Kasumi-1 (cell line): ENCODE measurements at places on chromosomes 5 and 9.

- no peak for DNase-seq
Measured at GRCh38 chr5:96476654-96477053, 43.6 kb upstream of the PCSK1 start.

DNA sequence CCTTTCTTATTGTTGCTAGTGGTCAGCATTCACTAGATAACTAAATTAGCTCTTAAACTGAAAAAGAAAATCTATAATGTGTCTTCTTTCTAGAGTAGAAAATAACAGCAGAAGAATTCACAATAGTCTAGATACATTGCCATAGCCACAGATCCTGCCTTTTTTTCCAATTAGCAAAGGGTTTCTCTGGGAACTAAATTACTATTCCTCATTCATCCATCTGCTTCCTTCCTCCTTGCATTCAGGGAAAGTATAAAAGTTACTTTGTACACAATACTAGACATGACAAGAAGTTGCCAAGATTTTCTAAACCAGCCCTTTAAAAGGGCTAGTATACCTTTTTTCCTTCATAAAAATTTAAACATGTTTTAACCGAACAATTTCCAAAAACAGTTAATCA lies 21.2 kb upstream of the WDR41 start:
- DNase-seq, result no peak

DNA sequence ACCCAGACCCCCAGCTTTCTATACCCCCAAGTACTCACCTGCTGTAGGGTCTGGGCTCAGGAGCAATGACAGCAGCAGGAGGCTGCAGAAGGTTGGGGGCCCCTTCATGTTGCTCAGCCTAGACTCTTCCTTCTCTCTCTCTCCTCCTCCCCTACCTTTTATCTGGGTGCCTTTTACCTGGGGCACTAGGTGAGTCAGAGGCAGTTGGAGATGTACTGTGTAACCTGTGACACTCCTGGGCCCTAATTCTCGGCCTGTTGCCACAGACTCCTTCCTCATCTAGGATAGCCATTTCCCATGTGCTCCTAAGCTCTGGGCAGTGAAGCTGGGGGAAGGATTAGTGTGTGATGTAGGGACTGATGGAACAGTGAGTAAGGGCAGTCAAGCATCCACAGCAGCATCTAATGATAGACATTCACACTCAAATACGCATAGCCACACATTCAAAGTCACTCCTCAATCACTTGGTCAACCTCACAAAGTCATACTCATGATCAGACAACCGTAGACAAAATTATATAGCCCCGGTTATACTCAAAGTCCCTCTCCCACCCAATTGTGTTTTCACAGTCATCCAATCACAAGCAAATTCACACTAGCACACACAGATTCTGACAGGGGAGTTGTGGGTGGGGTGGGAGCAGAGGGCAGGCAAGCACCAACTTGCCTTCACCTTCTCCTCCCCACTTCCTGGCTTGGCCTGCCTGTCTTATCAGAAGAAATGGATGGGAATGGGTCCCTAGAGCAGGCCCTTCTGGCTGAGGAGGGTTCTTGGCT lies at the start of gene CCL27:
CCL27 (minus strand) TSS at position 132 of the 777 bp plus-strand sequence; CDS start at position 108, 24 bp downstream.
- no peak for DNase-seq

DNA sequence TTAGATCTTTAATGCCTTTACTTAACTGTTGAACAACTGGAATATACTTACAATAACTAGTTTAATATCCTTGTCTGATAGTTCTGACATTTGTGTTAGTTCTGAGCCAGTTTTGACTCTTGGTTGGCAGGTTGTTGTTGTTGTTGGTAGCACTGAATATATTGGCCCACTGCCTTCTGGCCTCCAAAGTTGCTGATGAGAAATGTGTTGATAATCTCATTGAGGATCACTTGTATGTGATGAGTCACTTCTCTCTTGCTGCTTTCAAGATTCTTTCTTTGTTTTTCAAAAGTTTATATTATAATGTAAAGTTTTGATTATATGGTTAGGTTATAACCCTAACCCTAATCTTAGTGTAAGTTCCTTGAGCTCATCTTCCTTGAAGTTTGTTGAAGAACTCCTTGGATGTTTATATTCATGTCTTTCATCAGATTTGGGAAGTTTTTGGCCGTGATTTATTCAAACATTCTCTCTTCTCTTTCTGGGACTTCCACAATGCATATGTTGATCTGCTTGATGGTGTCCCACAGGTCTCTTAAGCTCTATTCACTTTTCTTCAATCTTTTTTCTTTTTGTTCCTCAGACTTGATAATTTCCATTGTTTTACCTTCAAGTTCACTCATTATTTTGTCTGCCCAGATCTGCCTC lies 149.7 kb downstream of the FGF18 start:
- no peak for DNase-seq

- no peak for DNase-seq
Measured at GRCh38 chr5:1983919-1984695, 101.4 kb upstream of the IRX4 start.

DNA sequence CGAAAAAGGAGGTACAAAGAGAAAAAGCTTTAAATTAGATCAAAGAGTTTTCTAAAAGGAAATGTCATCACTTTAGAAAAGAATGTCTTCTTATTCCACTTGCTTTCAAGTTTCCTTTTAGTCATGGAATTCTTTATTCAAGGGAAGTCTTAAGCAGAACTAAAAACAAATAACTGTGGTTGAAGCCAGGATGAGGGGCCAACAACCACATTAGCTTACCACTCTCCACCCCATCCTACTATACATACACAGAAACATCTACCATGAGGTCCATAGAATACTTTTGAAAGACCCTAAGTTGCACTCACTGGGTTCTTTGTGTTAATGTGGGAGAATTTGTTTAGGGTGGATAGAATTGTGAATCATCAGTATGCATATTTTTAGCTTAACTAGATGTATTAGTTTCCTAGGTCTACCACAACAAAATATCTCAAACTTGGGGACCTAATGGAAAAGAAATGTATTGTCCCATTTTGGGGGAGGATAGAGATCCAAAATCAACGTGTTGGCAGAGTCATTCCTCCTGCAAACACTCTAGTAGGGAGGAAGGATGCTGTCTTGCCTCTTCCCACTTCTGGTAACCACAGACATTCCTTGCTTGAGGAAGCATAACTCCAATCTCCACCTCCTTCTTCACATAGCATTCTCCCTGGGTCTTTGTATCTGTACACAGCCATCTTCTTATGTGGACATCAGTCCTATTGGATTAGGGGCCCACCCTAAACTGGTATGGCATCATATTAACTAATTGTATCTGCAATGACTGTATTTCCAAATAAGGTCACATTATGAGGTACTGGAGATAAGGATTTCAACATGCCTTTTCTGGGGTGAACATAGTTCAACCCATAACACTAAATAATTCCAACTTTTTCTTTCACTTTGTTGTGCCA lies 239.4 kb downstream of the LURAP1L start:
- DNase-seq, result no peak

- no peak for DNase-seq
Measured at GRCh38 chr9:84061613-84062193, 81.1 kb downstream of the RMI1 start.

GRCh38 chr5:171312129-171312974 lies 3.3 kb downstream of the TLX3 start:
- DNase-seq, result peak; percentile 13

DNA sequence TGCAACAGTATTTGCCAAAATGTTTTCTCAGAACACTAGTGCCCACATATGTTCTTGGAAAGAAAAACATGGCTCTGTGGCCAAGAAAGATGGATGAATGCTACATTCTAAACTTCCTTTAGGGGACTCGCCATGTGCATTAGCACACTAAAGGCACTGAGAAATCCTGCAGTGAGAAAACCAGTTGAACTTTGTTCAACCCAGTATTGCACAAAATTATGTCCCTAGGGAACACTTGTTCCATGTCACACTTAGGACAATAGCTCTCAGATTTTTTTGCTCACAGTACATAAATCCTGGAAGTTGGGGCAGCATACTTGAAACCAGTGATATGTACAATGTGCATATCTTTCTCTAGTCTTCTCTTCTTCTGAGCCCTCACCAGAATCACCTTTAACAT lies 96.6 kb downstream of the ADRB2 start:
- DNase-seq, result no peak

DNA sequence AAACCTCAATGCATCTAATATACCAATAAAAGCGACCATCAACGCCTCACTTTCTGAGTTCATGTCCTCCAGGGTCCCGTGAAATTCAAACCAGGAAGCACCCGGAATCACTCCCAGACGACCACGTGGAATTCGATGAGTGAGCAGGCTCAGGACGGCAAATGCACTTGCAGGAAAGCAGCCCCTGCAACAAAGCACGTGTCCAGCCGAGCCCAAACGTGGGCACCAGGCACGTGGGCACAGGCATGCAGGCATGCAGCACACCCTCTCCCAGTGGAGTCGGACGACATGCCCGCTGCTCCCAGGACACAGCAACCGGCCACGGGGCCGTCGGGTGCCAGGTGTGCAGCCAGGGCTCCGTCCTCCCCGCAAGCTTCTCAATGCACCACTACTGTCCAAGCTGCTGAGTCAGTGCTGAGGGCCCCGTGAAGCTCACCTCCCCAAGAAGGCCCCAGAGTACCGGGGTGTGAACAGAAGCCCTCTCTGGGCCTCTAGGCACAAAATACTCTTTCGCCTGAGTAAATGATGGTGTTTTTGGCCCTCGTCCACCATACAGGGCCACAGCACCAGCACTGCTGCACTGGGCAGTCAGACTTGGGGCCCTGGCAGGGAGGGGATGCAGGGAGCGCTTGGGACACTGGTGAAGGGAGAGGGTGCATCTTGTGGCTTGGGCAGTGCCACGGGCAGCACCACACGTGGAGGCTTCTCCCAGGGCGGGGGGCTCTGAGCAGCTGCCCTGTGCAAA lies 87.6 kb downstream of the VAV2 start:
- no peak for DNase-seq

DNA sequence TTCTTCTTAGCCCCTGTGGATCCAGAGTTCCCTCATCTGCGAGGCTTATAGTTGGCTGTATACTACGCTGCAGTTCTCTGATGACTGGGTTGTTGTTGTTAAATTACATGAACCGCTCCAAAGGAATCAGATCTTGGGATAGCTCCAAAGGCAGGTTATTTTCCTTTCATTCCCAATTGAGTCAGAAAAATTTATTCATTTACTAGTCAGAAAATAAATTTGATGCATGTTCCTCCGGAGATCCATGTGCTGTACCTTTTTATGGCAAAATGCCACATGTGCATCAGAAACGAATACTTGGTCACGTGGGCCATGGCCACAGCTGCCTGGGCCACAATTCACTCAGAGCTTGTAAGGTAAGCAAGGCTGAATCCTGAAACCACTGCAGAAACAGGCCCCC lies 304.0 kb downstream of the NR2F1-AS1 start:
- no peak for DNase-seq

DNA sequence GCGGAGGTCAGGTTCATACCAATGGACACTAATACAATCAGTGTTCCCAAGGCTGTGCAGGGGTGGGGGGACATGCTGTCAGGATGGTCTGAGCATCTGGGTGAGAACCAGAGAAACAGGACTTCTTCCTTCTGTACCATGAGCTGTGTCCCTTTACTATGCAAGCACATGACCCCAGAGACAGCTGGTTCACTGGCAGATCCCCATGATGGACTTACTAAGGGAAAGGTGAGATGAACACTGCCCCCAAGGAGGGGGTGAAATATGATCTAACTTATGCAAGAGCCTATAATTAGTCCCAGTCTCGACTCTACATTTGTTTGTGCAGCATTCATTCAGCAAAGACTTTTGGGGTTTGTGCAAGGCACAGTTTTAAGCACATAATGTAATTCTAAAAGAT lies 91.4 kb downstream of the LIFR start:
- no peak for DNase-seq

GRCh38 chr9:108060175-108060574 lies 570.6 kb upstream of the KLF4 start:
- no peak for DNase-seq

GRCh38 chr5:128904805-128905567 lies 60.3 kb upstream of the SLC27A6 start:
- DNase-seq, result no peak

DNA sequence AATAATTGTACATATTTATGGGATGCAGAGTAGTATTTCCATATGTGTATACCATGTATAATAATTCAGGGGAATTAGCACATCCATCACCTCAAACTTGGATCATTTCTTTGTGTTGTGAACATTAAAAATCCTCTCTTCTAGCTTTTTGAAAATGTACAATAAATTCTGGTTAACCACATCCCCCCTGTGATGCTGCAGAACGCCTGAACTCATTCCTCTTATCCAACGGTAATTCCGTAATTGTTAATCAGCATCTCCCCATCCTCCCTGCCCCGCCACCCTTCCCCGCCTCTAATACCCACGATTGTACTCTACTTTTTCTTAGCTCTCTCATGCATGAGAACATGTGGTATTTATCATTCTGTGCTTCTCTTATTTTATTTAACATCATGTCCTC lies 127.7 kb upstream of the ANKRD55 start:
- no peak for DNase-seq

GRCh38 chr5:16446993-16447392 lies 18.6 kb downstream of the ZNF622 start:
- no peak for DNase-seq

DNA sequence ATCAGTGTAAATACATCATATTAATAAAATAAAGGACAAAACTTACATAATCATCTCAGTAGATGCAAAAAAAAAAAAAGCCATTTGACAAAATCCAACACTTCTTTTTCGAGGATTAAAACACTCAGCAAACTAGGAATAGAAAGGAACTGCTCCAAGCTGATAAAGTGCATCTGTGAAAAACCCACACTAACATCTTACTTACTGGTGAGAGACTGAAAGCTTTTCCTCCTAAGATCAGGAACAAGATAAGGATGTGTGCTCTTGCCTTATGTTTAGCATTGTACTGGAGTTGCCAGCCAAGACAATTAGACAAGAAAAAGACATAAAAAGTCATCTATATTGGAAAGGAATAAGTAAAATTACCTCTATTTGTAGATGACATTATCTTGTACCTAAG lies 120.2 kb upstream of the SAP30L start:
- DNase-seq, result no peak

GRCh38 chr5:20959347-20959746 lies 971.3 kb upstream of the CDH18 start:
- DNase-seq, result no peak

DNA sequence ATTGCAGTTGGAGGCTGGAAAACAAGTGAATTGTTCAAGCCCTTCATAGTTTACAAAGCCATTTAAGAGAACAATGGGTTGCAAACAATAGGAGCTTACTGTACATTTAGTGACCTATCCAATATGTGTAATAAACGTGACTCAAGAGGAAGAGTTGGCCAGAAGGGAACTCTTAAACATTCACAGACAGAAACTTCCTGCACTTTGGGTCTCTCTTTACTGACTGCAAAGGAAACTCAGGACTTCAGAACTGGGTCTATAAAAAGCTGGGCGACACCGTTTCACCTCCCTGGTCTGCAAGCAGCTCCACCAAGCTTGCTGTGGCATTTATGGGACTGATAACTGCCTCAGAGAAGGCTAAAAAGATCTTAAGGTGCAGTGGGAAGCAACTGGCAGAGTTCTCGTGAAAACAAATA lies 48.7 kb upstream of the SPATA31D4 start:
- no peak for DNase-seq

- no peak for DNase-seq
Measured at GRCh38 chr9:99576002-99576401, 245.7 kb upstream of the NR4A3 start.

GRCh38 chr5:102306121-102306520 lies 10.0 kb upstream of the SLCO4C1 start:
- no peak for DNase-seq

- no peak for DNase-seq
Measured at GRCh38 chr5:142674531-142675469, 11.1 kb downstream of the FGF1 start.
